Stimulated activated CD8-positive, alpha-beta memory T cell treated with anti-CD3 and anti-CD28 coated beads, Interleukin-4, amount 100 ng/mL, for 1 hour (primary cell): ENCODE measurements at places on chromosomes 2 and 18.

GRCh38 chr18:3688690-3689089 is 238.7 kb downstream of the TGIF1 start:
- DNase-seq: no peak

DNA sequence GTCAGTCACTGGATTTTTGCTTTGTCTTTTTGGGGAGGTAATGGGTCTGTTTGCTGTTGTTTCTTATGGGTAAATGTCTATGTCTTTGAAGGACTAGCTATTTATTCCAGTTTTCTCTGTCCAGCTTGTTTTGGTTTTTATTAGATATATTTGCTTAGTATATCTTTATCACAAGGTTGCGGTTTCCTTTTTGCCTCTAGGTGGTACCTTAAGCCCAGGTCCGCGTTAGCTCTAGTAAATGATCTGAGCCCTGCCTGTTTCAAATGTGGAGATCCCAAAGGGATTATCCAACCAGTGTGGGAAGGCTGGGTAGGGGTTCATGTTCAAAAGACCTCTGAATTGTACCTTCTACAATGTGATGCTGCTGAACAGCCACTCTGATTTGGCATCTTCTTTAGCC is 114.5 kb downstream of the MYO3B start:
- no peak for DNase-seq

GRCh38 chr2:37389395-37389794 is 45.0 kb downstream of the QPCT start:
- DNase-seq: no peak

- DNase-seq: no peak
These were observed 47.0 kb downstream of the LRP2 start for GRCh38 chr2:169315357-169315756.

DNA sequence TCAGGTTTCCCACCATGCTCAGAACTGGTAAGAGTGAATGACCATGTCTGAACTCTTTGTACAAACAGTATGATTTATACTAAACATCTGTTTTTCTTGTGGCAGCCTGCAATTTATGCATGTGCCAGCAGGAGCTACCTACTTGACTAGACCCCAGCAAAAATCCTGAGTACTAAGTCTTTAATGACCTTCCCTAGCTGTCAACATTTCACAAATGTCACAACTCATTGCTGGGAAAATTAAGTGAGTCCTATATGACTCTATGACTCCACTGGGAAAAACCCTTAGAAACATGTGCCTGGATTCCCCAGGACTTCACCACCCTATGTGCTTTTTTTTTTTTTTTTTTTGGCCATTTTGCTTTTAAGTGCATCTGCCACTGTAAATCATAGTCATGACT is 1225.8 kb downstream of the SUCLG1 start:
- DNase-seq: no peak

DNA sequence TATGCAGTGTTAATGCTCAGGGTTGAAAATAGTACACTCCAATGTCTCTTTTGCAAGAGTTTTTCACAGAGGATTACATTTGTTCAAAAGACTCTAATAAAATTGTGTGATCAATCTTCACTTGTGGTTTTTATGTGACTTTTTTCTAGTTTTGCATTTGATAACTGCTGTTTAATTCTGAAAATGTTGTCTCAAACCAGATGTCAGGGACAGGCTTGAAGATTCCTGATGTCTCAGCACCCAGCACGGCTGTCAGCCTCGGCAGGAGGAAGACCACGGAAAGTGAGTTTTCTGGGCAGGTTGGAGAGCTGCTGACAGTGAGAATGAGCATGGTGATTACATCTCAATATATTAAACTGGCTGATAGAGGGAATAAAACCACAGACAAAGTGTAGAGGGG is 9.1 kb downstream of the SOX11 start:
- no peak for DNase-seq

- no peak for DNase-seq
These were observed 123.6 kb upstream of the STK17B start for GRCh38 chr2:196295005-196295404.

DNA sequence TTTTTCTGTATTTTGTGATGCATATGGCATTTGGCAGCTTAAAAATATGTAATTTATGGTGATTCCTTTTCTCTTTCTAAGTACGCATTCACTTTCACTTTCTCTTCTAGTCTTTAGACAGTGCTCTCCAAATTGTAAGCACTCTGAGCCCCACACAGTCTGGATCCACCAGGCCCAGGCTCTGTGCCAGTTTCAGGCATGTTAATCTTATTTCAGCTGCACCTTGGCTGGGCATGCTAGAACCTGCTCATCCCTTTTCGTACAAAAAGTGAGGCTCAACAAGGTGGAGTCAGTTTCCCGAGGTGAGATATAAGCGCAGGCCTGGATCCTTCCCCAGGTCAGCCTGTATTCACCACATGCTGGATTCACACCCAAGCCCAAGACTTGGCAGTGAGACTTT is 203.9 kb downstream of the MTX2 start:
- no peak for DNase-seq

GRCh38 chr2:9778012-9778411 is 65.3 kb upstream of the TAF1B start:
- DNase-seq: no peak

- no peak for DNase-seq
These were observed 232.8 kb upstream of the ATP5MC3 start for GRCh38 chr2:175414191-175414881.

- DNase-seq: no peak
These were observed 513.3 kb downstream of the LRRTM4 start for GRCh38 chr2:77008853-77009252.

GRCh38 chr2:158973116-158973956 is 4.9 kb downstream of the TANC1 start:
- no peak for DNase-seq

DNA sequence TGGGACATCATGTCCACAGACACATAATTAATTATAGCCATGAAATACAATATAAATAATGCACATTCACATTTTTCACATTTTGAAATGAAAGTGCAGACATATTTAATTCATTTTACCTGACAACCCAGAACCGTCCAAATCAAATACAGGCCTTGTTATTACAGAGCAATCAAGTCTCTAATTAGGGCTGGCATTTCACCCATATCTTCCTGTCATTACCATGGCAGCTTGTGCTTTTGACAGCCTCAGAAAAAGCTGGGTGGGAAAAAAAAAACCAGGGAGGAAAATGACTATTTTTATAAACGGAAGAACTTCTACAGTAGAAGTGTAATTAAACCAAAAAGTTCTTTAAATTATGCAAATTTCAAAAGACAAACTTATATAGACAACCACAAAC is 436.4 kb downstream of the FBXO15 start:
- DNase-seq: no peak

GRCh38 chr2:187527262-187527661 is 27.0 kb downstream of the TFPI start:
- no peak for DNase-seq

GRCh38 chr2:236940916-236941520 is 144.7 kb upstream of the COPS8 start:
- DNase-seq: no peak

- no peak for DNase-seq
These were observed 195.5 kb upstream of the EPAS1 start for GRCh38 chr2:46101557-46102220.

DNA sequence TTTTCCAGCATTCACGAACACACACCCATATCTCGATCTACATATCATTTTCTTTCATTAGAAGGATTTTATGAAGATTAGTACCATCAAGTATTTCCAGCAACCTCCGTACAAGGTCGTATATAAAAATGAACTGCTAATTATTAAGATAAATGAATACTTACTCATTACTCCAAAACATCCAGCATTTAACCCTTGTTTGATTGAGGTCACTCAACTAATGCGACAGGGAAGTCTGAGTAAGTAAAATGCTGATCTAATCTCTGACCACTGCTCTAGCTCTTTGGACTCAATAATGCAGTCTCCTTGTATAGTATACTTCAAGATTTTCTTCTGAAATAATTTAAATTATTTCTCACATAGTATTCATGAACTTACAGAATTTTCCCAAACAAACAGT is 2.0 kb downstream of the ABHD3 start:
- no peak for DNase-seq

DNA sequence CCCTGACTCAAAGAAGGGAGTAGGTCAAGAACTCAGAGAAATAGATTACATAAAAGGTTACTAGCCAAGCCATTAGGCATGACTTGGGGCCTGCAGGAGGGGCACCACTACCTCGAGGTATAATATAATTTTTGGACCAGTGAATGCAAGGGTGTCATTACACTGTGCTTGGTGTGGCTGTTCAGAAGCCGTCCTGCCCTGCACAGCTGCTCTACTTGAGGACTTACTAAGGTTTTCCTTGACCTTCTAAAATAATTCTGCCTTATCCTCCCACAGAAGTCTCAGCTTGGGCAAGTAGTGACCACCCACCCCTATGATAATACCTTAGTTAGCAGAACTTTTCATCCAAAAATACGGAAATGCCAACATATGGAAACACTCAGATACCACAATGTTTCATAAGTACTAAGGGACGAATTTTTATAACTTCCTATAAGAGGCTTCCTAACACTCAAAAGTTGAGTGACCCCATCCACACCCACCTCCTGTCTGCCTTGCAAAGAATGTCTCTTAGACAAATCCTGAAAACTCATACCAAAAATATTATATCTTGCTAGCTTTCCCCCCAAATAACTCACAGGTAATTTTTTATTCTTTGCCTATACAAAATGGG is 17.7 kb upstream of the ATG16L1 start:
- no peak for DNase-seq

DNA sequence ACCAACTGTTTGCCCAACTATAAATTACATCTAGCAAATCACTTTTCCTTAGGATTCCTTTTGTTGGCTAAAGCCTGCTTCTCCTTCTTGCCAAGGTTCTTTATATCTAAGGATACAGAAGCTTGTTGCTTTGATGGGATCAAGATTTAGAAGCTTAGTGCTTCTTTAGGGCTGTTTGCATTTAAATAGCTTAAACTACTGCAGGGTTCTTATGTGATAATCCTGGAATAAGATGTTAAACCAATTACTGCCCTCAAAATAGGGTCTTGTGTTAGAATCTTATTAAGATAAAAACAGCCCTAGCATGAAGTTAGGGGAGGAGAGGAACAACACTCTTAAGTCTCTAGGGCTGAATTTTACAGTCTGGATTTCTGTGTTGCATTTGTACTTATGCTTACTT is 64.2 kb downstream of the KIF5C start:
- no peak for DNase-seq

DNA sequence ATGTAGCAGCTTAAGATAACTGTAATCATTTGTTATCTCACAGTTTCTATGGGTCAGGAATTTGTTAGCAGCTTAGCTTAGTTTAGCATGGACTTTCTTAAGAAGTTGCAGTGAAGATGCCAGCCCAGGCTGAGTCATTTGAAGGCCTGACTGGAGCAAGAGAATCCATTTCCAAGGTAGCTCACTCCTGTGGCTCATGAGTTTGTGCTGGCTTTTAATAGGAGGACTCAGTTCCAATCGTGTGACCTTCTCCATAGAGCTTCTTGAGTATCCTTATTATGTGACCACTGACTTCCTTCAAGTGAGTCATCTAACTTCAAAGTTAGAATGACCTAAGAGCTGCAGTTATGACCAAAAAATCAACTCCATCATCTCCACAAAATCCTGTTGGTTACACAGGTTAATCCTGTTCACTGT is 1.4 kb downstream of the GPATCH11 start:
- no peak for DNase-seq

DNA sequence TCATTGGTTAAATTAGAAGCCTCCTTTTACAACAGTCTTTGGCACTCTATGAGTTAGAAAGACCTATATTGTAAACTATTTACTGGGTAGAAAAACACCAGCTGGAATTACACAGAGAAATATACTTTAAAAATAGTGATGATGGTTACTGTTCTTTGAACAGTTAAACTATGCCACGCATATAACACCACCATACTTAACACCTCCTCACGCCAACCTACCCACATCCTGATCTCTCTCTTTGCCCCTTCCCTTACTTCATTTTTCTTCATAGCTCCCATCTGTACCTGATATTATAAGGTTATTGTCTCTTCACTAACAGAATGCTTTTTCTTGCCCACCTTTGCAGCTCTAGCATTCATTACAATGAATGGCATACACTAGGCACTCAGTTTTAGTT is 173.8 kb downstream of the DPP4 start:
- DNase-seq: no peak

DNA sequence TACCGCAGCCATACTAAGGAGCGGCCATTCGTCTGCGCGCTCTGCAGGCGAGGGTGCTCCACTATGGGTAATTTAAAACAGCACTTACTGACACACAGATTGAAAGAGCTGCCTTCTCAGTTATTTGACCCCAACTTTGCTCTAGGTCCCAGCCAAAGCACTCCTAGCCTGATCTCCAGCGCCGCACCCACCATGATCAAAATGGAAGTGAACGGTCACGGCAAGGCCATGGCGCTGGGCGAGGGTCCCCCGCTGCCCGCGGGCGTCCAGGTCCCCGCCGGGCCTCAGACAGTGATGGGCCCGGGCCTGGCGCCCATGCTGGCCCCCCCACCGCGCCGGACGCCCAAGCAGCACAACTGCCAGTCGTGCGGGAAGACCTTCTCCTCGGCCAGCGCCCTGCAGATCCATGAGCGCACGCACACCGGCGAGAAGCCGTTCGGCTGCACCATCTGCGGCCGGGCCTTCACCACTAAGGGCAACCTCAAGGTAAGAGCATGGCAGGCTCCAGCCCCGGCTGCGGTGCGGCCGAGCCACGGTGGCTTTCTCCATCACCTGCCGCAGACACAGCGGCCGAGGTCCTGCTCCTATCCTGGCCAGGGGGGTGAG is 15.5 kb downstream of the SALL3 start:
- DNase-seq: no peak

GRCh38 chr2:204436230-204436629 is 109.0 kb upstream of the PARD3B start:
- no peak for DNase-seq

DNA sequence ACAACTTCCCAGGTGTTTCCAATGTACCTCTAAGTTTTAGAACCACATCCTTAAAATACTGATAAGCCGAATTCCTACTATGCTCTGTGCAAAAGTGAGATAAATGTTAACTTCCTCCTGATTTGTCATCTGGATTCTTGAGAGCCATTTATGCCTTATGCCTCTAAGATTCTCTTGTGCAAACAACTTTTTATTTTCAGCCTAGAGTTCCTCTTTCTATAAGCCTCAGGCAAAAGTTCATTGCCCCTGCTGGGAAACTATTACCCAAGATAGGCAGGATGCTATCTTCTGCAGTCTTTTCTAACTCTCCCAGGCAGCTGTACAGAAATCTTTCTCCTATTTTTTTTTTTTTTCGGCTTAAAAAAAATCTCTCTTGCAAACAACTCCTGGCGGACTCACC is 216.1 kb downstream of the KCNJ3 start:
- DNase-seq: no peak

- no peak for DNase-seq
These were observed 72.3 kb upstream of the ST3GAL5 start for GRCh38 chr2:85961053-85961452.

GRCh38 chr2:233839447-233839820 is 14.9 kb downstream of the HJURP start:
- no peak for DNase-seq

- DNase-seq: no peak
These were observed 722.6 kb downstream of the METTL4 start for GRCh38 chr18:1848716-1849115.

- DNase-seq: no peak
These were observed 479.3 kb upstream of the HS6ST1 start for GRCh38 chr2:128797937-128798336.
